Activated CD4-positive, alpha-beta memory T cell treated with anti-CD3 and anti-CD28 coated beads, Interleukin-2, amount 10 ng/mL, durations not matched to agents 7 days and 5 days (primary cell): ENCODE measurements at places on chromosomes 6 and 20.
A peak's percentile ranks its signal among the peaks of the same experiment; 100 is the strongest.

DNA sequence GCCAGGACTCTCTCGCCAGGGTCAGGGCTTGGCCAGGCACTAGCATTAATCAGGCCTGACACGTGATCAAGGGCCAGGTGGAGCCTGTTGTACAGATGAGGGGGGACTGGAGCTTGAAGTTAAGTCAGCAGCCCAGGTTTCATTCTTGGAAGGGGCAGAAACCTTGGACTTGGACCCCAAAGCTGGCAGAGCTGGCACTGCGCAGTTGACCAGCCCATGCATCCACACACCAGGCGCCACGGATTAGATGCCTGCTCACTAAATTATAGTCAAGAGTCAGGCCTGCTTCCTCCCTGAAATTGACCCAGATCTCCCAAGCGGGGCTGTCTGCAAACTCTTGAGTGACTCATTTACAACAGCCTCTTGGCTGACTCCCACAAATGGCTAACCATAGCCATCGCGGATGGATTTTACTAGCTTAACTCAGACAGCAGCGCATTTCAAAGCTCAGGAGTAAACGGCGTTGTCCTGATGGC is 4.1 kb upstream of the TAF4 start:
- DNase-seq = no peak

- DNase-seq = peak; percentile 47
Measured at GRCh38 chr6:111087871-111088667, 766 bp downstream of the SLC16A10 start.

- DNase-seq = no peak
Measured at GRCh38 chr6:125528621-125529041, 220.8 kb upstream of the HEY2 start.

DNA sequence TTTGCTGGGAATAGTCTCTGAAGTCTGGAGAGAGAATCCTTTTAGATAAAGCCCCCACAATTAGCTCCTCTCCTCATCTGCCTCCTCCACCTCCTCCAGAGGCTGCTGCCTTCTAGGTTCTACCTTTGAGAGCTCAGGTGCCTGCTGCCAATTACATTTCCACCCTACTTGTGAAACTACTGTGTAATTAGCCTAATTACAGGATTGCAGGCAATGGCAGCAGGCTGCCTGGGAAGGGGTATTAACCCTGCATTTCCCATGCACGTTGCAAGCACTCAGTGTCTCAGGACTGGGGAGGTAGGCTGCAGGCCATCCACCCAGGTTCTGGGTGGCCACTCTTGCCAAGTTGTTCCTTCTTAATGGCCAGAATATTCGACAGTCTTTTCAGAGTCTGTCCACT is 215.6 kb upstream of the ZNF217 start:
- no peak for DNase-seq

DNA sequence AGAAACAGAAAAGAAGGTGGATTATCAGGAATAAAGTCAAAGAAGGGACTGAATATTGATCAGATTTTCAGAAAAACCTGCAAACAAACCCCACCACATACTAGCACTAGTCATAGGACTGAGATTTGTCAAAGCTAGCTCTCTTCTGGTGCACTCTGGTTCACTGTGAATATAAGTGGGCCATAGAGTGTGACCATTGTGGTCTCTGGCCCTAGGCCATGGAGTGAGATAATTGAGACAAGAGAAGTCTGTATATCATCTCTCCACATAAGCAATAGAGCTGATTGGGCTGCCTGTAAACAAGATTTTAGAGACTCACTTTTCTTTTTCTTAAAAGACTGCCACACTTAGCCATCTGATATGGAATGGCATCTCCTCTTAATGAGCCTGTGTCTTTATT is 247.2 kb downstream of the LAMA2 start:
- no peak for DNase-seq

GRCh38 chr6:25392372-25392771 is 113.2 kb downstream of the CARMIL1 start:
- DNase-seq = no peak

GRCh38 chr6:33639559-33639958 is 18.4 kb downstream of the ITPR3 start:
- DNase-seq = no peak

DNA sequence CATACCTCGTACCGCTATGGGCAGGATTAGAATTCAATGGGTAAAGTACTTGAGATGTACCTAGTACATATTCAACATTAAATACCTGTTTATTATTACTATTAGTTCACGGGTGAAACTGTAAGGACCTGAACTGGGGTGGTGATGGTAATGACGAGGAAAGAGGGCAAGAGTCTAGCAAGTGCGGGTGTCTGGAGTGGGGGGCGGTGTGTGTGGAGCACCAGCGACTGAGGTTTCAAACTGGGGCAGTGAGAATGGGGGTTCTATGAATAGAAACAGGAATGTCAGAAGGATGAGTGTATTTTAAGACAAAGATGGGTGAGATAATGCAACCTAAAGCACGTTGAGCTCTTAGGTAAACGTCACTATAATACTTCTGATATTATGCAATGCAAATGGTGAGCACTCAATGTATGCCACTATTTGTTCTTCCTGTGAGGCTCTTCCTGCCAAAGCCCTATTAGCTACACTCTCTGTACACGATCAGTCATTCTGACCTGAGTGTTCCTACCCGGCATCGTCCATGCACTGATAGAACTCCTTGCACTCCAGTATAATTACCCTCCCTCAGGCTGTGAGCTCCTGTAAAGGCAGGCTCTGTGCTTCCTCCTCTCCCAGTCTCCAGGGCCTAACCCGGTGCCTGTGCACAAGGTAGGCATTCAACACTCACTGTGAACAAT is 55.0 kb downstream of the ALDH5A1 start:
- no peak for DNase-seq

DNA sequence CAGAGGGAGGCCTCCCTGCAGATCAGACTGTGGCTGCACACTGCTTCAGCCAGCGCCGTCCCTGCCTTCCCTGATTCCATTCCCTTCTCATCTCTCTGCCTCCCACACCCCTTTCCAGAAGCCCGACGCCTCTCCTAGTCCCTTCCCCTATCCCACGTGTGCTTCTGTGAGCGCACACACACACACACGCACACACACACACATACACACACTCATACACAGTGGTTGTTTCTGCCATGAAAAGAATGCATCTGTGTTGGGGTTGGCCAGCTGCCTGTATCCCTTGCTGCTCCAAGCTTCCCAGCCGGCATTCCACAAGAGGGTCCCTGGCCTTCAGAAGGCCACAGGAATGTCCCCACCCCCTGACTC is 51.7 kb downstream of the MOCS1 start:
- DNase-seq = no peak

GRCh38 chr20:61538183-61538942 is 286.3 kb downstream of the CDH4 start:
- no peak for DNase-seq
